ENCODE measurements at places on chromosomes 11 and 22.

DNA sequence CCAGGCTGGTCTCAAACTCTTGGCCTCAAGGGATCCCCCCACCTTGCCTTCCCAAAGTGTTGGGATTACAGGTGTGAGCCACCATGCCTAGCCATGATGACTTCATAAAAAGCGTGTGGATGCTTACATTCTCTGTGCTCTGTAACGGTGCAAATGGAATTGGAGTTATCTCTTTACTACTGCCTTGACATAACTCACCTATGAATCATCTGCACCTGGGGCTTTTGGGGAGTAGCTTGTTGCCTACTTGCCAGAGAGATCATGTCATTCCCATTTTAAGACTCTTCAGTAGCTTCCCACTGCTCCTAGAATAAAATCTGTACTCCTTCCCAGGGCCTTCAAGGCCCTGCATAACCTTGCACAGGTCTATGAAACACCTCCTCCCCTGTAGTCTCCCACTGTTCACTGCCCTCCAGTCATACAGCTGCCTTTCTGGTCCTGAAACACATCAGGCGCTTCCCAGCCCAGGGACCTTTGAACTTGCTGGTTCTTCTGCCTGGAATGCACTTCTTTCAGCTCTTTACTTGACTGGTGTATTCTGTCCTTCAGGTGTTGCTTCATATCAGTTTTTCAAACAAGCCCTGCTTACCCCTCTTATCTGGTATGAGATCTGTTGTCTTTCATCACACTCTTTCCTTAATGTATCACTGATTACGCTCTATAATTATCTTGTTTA lies 19.6 kb upstream of the MOGAT2 start:
- DNase-seq = no peak

- DNase-seq = no peak
Observed at GRCh38 chr11:125081098-125081798, 18.1 kb downstream of the SLC37A2 start.

GRCh38 chr11:99865951-99866350 lies 821.1 kb upstream of the ARHGAP42 start:
- DNase-seq = no peak

DNA sequence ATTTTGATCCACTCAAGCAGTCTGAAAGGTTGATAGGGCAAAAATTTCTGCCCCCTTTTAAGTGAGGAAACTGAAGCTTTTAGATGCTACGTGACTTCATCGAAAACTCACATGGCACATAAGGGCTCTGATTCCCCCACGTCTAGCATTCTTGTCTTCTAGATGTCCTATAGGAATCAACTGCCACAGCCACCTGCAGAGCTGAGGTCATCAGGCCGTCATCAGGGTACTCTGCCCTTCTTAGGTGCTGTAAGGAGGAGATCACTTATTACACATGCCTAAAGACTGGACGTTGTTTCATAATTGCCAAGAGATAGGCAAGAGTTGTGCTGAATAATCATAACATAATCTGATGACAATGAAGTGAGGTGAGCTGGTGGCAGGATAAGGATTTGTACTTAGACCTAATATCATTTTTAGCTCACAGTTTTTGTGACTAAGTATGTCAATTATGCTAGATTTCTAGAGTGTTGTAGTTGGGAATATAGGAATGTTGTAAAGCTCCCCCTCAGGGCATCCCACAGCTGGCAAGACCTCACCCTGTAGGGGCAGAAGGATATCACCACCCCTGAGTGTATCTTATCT lies 349.4 kb downstream of the METTL15 start:
- DNase-seq = no peak
